ENCODE measurements at places on chromosomes 2 and 18.

GRCh38 chr2:191109888-191110287 lies 40.9 kb downstream of the STAT4 start:
- no peak for DNase-seq

GRCh38 chr18:29157905-29158304 lies 981.0 kb upstream of the CDH2 start:
- no peak for DNase-seq

GRCh38 chr2:120758181-120759144 lies 22.8 kb downstream of the GLI2 start:
- DNase-seq: no peak

GRCh38 chr2:203594541-203594940 lies 59.4 kb upstream of the RAPH1 start:
- no peak for DNase-seq

DNA sequence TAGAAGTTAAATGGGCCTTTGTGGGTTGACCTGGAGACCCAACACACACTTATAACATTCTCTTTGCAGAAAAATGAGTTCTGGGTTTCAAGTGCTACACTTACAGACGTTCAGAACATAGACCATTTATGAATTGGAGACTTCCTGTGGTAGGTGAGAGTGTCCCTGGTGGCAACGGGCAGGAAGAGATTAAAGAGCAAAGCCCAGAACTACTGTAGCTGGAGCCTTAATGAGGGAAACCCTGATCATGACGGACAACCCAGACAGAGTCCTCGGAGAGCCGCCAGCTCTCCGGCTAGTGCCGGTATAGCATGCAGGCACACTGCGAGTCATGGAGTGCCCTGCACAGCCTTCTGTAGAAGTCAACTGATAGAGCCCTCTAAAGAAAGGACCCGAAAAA lies 44.5 kb upstream of the RMDN2 start:
- no peak for DNase-seq

DNA sequence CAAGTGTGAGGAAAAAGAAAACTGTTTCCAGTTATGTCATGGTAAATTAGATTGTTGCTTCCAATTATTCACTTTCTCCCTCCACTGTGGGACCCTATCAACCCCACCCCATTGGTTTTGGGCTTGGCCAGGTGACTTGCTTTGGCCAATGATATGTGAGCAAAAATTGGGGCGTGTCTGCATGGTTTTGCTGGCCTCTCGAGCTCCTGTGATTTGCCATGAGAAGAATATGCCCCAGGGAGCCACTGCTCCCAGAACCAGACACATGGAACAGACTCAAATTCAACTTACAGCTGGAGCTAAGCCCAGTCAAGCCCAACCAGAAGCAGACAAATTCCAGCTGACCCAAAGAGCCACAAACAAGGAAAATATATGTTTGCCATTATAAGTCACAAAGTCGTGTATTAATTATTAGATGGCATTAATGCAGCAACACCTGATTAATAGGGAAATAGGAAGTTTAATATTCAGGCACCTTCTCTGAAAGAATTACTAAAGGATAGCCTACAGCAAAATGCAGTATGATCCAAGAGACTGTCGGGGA lies 248.9 kb downstream of the ANAPC1 start:
- no peak for DNase-seq

GRCh38 chr2:101806701-101807100 lies 109.2 kb downstream of the MAP4K4 start:
- no peak for DNase-seq

DNA sequence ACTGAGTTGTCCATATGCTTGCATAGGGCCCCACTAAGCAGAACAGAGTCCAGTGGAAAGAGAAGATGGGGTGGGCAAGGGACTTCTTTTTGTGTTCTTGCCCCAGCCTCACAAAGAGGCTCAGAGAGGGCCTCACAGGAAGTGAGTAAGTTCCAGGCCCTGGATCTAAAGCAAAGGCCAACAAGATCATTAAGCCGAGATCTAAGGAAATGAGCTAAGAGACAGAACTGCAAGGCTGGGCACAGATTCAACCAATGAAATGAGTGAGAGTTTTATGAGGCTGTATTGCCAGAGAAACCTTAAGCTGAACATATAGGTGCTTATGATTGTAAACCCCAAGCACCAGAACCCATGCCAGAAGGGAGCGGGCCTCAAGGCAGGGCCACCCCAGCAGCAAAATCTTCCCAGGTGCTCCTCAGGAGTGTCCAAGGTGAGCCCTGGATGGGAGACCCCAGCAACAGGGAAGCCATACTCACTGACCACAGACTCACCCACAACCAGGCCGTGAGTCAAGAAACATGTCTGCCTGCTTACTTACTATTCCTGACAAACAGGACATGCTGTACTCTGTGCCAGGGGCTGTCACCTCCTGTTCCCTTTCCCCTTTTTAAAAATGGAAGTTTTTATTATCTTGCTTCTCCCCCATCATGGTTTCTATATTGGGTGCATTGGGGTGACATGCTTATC lies 40.2 kb downstream of the SLC14A1 start:
- no peak for DNase-seq

DNA sequence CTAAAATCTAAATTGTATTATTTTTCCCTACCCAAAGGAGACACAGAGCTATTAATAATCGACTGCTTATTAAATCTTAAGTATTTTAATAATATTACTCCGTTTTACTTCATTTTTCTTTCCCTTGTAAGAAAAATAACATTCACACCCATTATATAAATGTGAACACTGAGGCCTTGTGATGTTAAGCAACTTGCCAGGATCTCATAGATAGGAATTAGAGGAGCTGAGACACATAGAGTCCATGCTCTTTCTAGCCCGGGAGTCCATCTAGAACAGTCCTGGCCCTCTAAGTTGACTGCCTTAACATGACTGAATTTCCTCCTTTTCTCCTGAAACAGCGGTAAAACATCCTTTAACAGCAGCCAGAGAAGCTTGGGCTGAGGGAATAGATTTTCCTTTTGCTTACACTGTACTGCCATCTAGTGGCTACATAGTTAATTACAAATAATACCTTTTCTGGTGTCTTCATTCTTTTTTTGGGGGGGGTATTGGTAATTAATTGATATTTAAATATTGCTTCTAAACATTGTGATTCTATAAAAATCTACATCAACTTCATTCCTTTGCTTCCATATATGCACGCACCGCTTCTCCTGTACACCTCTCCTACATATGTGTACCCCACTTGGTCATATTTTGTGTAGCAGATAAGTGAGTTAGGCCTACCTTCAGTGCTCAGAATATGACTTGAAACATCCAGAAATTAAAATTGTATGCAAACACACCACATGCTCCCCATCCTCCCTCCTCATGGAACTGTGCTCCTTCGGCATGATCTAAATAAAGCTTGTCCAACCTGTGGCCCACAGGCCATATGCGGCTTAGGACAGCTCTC lies 125.8 kb upstream of the HNMT start:
- no peak for DNase-seq

- no peak for DNase-seq
Measured at GRCh38 chr2:218074031-218074430, 5.0 kb downstream of the RUFY4 start.

DNA sequence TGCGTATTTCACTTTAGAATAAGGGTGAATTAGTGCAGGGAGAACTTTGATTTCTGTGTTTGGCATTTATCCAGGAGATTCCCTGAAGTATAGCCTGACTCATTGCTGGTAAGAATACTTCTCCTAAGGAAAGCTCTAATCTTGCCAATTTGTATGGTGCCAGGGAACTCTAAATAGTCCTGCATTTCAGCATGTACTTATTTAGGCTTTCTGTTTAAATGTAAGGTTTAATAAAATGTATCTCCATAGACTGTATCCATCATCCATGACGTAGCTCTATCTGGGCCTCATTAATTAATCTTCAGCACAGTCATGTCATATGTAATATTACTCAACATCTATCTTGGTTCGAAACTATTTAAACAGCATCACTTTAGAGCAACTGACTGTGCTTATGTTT lies 127.7 kb downstream of the DOK6 start:
- DNase-seq: no peak

DNA sequence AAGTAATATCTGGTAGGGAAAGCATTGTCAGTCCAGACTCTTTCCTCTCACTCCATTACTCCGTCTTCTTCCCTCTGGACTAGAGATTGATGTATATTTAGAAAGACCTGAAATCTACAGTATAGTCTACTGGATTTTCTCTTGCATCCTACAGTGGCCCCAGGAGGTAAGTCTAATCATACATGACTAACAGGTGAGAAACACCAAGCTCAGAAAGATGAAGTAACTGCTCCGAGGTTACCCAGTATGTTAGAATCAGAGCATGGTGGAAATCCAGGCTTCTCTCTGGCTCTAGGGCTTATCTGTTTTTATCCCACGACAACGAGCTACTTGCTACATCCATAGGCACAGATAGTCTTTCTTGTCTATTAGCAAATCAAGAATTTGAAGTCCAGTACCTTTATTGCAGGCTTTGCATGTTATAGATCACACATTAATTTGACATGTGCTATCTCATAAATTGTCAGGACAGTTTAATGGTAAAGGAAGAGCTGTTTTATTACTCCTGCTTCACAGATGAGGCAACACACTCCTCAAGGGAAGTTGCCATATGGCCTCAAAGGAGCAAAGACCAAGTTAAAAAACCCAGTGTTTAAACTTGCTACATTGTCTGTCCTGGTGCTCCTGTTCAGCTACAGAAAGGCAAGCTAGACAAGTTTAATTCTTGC lies 484.3 kb downstream of the THSD7B start:
- no peak for DNase-seq

DNA sequence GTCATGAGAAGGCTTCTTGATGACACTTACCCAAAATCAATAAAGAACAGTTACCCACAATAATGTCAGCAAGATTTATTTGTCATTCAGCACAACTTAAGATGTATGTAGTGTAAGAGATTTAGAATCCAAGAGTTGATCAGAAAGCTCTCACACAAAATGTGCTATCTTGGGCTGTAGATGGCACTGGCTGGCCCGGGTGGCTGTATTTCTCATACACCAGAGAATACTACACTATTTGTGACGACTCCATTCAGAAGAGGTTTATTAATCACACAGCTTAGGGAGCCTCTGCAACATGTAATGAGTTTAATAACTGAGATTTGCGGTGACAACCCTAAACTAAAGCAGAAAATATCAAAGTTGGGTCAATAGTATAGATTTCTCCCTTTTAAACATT lies 530.4 kb upstream of the KLHL29 start:
- no peak for DNase-seq

DNA sequence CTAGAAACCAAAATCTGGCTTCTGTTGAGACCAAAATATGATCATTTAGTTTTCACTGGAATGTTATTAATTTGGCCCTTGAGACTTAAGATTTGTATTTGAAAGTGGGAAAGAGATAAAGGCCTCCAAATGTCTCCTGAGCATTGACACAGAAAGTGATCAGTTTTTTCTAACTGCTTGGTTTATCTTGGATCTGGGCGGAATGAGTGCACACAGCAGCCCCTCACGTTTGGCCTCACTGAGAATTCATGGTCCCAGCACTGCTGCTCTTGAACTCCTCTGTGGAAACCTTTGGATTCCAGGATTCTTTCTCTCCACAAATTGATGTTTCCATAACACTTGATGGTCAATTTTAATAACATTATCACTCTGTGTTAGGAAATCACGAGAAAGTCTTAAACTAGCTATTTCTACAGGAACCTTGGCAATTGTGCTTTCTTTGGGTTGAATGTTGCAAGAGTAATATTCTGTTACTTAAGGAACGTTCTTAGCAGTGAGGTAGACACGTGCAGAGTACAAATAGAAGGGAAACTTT lies 180.3 kb upstream of the BCL2L11 start:
- no peak for DNase-seq

- DNase-seq: no peak
Measured at GRCh38 chr2:24632172-24632571, 141.1 kb downstream of the NCOA1 start.

DNA sequence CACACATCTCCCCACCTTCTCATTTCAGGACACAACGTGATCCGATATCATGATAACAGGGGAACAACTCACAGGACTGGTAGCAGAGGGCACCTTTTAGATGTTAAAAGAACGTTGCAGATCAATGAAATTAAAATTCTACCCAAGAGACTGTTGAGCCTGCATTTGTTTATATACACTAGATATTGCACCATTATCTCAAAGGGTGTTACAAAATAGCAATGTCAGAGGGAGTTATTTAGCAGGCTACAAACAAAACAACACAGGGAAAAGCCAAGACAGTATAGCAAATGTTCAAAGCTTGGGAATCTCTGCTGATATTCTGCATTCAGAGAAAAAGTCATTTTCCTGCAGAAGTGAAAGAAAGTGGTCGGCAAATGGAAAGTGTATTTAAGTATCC lies 139.5 kb downstream of the MYO5B start:
- DNase-seq: no peak

DNA sequence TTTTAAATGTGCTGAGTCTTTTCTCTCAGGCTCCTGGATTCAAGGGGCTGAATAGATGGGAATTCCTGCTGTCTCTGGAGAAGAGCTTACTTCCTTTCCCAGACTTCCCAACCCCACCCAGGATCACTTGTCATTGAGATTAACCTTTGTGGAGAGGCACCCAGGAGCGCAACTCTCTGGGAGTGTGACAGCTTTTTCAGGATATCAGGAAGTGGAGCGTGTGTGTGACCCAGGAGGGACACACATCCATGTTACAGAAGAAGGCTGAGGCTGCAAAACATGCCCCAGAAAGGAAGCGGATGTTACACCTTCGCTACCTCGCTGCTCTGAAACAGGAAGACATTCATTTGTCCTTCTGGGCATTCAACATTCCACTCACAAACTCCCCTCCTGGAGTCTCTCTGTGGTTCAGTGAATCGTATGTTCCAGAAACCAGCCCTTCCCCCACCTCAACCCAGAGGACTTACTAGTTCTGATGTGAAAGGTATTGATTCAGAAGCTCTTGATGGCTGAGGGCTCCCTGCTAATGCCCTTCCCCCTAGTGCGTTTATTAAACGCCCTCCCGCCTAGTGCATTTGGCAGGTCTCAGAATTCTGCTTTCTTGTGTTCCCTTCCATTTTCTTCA lies 523.9 kb downstream of the TNS1 start:
- no peak for DNase-seq

DNA sequence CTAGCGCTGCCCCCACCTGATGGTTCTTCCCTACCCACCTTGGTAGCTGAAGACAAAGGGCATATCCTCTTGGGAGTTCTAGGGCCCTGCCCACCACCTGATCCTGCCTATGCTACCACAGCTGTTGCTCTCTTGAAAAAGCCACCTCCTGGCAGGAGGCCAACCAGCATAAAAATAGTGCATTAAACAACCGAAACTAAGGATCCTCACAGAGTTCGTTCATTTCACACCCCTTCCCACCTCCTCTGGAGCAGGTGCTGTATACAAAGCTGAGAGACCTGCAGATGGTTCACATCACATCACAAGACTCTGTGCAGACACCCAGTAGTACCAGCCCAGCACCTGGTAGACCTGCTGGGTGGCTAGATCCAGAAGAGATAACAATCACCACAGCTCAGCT lies 1348.0 kb upstream of the TMEFF2 start:
- no peak for DNase-seq
